ENCODE measurements at places on chromosomes 3 and 15.
A peak's percentile ranks its signal among the peaks of the same experiment; 100 is the strongest.

DNA sequence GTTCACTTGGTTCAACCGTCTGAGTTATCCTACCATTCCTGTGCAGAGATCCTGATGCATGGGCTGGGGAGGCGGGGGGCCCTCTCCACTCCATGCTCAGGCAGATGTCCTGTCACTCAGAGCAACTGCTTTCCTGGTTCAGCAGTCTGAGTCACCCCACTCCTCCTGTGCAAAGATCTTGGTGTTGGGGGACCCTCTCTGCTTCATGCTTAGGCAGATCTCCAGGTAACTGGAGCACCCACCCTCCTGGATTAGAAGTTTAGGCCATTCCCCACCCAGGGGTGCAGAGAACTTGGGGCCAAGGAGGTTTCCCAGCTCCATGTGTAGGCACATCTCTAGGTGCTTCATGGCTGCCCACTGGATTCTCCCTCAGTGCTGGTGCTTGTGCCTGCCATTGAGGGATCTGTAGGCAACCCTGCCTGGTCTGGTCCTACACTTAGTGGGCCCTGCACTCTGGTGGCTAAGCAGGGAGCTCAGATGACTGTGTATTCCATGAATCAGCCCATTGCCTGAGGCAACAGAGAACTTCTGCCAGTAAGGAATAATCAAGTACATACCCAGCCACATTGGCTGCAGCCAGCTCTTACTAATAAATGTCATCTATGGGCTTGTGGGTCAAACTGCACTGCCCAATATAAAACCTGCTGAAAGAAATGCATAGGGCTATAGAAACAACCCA, 465.4 kb upstream of the THBS1 start:
- no peak for DNase-seq

DNA sequence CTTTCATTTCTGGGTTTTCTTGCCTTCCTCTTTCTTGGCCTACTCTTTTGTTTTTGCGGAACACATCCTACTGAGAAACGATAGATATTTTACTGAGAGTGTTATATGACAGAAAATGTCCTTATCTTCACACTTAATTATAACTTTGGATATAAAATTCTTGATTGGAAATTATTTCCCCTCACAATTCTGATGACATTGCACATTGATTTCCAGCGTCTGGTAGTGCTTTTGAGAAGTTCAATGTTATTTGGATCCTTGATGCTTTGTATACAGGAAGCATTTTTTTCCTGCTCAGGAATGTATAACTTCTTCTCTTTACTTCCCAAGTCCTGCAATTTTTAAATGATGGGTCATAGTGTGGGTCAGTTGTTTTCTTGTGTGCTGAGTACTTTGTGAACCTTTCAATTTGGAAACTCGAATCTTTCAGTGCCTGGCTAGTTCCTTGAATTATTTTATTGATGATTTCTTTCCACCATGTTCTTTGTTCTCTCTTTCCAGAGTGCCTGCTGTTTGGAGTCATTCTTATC, 183.9 kb downstream of the PDCD6IP start:
- no peak for DNase-seq

- no peak for DNase-seq
Observed at GRCh38 chr15:82128401-82129148, 82.8 kb upstream of the MEX3B start.

GRCh38 chr3:127779747-127780146, 42.6 kb downstream of the MGLL start:
- DNase-seq = no peak

- no peak for DNase-seq
Observed at GRCh38 chr15:89167267-89168176, 53.9 kb downstream of the RLBP1 start.

DNA sequence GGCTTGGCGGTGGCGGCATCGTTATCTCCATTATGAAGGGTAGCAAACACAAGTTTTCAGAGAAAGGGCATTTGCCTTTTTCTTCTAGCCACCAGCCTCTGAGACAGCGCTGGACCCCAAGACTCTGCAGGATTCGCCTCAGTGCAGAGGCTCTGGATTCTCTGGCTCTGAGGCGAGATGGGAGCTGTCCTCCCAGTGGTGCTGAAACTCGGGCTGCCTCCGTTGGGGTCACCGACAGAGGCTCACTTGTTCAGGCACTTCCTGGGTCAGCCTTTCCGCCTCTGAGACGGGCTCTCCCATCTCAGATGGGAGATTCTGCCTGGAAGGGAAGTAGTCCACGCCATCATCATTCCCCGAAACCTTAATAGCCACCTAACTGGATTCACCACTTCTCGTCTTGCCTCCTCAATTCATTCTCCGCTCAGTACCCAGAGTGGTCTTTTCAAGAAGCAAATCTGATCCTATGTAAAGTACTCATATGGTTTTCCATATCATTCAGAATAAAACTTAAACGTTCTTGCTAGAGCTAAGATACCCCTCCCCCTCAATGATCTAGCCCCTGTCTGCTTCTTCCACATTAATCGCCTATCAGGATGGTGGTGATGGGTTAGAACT, 76.9 kb downstream of the RHCG start:
- peak; percentile 66 for DNase-seq

DNA sequence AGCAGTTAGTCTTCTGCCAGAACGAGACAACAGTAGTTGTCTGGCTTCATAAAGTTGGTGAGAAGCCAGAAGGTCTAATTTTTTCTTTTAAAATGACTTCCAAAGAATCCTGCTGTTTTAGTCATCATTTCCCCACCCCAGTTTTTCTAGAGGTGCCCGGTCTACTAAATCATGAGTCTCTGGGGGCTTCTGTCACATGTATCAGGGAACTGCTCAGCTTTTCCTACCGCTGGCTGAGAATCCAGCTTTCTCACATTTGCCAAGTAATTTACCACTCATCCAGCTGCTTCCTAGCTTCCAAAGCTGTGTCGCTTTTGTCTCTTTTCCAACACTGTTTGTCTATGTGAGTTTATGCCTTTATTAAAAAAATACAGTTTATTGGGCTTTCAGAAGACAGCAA, 183.3 kb downstream of the NSUN3 start:
- peak; percentile 55 for DNase-seq

GRCh38 chr15:68318008-68318835, 40.7 kb downstream of the FEM1B start:
- no peak for DNase-seq

DNA sequence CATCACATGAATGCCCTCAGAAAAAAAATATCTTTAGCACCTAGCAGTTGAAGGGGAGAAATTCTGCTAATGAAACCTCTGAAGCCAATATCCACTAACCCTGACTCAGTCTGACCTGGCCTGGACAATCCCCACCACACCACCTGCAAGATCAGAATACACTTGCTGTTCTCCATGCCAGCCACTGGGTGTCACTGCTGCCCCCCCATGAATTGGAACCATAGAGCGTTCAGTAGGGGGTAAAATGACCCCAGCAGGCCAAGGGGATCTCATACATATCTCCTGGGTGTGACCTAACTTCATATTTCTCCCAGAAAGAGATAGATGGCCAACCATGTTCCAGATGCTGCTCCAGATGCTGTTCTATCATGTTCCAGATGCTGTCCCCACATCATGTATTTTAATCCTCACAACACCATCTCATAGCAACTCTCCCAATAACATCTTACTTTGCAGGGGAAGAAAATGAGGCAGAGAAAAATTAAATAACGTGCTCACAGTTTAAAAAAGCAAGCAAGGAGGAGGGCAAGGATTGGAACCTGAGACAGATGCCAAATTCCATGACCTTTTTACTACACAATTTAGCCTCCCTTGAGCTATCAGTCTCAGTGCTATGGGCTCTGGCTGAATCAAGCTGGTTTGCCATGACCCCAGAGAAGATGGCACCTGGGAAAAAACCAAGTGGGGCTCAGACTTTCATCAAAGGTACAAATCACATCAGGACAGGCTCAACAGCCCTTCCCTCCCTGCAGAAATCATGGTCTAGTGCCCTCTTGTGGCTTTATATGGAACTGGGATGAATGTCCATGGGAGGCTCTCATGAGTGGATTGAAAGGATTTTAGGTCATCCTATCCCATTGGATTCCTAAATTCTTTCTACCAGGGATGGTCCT, 12.4 kb downstream of the NTRK3 start:
- no peak for DNase-seq

DNA sequence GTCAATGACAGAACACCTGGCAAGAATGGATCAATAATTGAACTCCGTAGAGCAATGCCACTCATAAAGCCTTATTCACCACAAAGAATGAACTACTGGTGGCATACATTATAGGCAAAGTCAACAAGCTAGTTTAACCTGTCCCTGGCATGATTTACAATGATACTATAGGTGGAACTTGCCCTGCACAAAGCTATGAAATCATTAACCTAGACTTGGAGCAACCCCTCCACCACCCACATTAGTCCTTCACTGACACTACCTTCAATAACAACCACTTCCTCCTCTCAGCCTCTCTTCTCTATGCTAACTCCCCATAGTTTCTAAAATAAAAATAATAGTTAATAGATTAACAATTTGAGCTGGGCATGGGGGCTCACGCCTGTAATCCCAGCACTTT, 54.4 kb downstream of the ACAP2 start:
- DNase-seq = no peak

DNA sequence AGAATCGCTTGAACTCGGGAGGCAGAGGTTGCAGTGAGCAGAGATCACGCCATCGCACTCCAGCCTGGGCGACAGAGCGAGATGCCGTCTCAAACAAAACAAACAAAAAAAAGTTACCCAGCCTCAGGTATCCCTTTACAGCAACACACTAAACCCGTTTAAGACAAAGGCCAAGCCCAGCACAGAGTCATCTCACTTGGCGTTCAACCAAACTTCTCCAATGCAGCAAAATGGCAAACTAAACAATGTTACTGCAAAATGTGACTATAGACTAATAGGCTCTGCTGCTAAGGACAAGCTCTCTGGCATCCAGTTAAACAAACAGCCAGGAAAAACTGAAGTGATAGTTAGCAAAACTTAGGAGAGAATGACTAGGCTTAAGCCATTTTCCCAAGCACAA, 6.4 kb upstream of the FAM219B start:
- no peak for DNase-seq

- no peak for DNase-seq
Observed at GRCh38 chr3:129002573-129003569, 1.8 kb downstream of the EFCC1 start.

DNA sequence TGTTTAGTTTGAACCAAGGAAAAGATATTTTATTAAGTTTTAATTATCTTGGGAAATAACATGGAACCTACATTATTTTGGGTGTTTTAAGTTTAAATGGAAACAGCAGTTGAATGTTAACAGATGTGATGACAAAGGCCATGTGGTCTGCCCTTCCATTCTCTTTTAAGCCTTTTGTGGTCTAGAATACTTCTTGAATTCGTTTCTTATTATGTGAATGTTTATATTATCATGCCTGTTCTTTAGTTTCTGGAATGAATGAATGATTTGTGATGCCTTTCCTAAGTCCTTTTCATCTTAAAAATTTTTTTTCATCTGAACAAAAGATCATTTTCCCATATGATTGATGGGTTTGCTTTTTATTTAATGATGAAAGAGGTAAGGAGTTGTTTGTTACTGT, 44.6 kb downstream of the SNRK start:
- DNase-seq = no peak

DNA sequence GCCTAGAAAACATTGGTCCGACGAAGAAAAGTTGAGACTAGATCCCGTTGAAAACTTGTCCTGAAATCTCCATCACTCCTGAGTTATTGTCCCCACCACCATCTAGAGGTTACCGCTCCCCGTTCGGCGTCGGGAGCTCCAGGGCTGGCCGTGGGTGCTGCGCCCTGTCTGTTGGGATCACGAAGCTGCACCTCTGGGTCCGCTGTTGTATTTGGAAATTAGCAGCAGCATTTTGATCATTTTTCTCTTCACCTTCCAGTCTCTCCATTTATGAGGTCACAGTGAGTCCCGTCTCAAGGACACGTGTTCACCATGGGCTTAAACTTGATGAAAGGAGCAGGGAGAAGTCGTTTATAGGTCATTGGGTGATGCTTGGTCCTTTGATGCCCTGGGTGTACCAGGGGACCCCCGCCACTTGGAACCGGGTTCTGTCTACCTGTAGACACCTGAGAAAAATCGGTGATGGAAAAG, 565 bp downstream of the MANF start:
- DNase-seq = no peak

GRCh38 chr15:58189148-58189811, 51.1 kb downstream of the AQP9 start:
- no peak for DNase-seq

- DNase-seq = no peak
Observed at GRCh38 chr3:183064475-183064874, 34.8 kb downstream of the MCCC1 start.

- no peak for DNase-seq
Observed at GRCh38 chr3:55339819-55340218, 147.3 kb downstream of the WNT5A start.
